ENCODE measurements at places on chromosomes 7 and 10. TPM values are rescaled to one million over a fixed set of nuclear protein-coding genes. Genes with fewer than 3 reads are reported as not detected.

DNA sequence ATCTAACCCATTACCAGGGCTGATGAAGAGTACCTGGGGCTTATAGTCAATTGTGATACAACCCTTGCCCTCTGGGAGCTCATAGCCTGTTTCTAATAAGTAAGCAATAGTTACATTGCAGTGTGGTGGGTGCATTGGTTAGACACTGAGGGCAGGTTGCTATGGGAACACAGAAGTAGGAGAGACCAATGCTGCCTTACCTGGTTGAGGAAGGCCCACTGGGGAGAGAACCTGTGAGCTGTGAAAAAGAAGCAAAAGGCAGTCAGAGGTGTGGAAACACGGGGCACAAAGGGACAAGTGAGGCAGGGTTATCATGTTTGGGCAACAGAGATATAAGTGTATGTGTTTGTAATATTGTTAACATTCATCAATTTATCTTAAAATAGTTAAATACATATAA lies 51.9 kb downstream of the WDFY4 start:
- no peak overlapping the region for H3K27ac ChIP-seq
- H3K27me3 ChIP-seq, result no peaks in the 10 kb centered on the region
- DNase-seq, result no peak
- H3K4me1 ChIP-seq, result no peaks in the 10 kb centered on the region
- no peak overlapping the region for H3K4me3 ChIP-seq

GRCh38 chr10:78909221-78909620 lies 159.5 kb upstream of the ZMIZ1 start:
- no peaks in the 10 kb centered on the region for H3K36me3 ChIP-seq
- no peaks in the 10 kb centered on the region for H3K4me1 ChIP-seq
- no peaks in the 10 kb centered on the region for H3K27me3 ChIP-seq
- no peak overlapping the region for H3K4me3 ChIP-seq

- DNase-seq, result no peak
- peaks cover 14% of the 10 kb centered on the region for H3K27me3 ChIP-seq
- no peak overlapping the region for H3K27ac ChIP-seq
- no peak overlapping the region for H3K4me3 ChIP-seq
- no peaks in the 10 kb centered on the region for H3K36me3 ChIP-seq
Observed at GRCh38 chr7:25246306-25246705, 18.0 kb upstream of the NPVF start.

DNA sequence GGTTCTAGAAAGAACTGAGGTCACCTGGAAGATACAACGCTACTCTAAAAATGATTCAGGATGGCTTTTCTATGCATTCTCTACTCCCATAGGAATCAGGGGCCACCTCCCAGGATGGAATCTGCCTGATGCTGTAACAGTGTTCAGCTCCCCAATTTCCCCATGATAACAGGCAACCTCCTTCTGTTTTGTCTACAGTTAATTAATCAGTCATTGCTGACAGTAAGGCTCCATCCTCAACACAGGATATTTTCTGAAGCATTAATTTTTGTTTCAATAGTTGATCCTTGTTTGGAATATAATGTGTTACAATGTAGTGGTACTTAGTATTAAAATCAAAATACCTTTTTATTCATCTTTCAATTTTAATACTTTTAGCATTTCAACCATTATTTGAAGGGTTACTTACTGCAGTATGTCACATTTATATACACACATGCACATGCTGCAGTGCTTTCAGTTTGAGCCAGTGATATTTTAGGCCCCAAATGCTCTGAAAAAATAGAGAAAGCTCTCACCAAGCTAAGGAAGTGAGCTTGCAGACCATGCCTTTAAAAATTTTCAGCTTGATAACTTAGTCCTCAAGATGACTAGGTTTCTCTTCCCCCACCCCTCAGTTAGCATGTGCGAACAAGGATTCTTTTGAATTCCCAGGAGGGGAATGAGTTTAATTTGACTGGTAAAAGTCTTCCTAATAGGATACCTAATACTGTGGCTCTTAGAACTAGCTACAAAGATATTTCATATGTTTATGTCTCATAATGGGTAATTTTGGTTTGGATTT lies 592 bp upstream of the PIK3CG start:
- peaks cover 64% of the 10 kb centered on the region for H3K4me1 ChIP-seq
- no peak for DNase-seq
- H3K27me3 ChIP-seq, result no peaks in the 10 kb centered on the region
- H3K4me3 ChIP-seq, result peak overlapping the region; percentile 94
- H3K36me3 ChIP-seq, result peaks cover 27% of the 10 kb centered on the region
- H3K27ac ChIP-seq, result peak overlapping the region; percentile 94

DNA sequence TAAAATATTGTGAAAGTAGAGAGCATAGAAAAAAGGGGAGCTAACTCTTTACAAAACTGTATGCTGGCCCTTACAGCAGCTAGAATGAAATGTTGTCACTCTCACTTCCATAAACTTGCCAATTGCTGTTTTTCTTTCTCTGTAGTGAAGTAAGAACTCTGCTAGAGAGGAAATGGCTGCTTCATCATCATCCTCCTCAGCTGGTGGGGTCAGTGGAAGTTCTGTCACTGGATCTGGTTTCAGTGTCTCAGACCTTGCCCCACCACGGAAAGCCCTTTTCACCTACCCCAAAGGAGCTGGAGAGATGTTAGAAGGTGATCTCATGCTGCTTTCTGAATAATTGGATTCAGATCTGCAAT lies 7.6 kb upstream of the ASCC1 start:
- DNase-seq, result no peak
- no peaks in the 10 kb centered on the region for H3K27me3 ChIP-seq
- peak overlapping the region; percentile 91 for H3K27ac ChIP-seq
- H3K4me3 ChIP-seq, result peak overlapping the region; percentile 26
- peaks cover 64% of the 10 kb centered on the region for H3K36me3 ChIP-seq

Gene GOLGA7B
- polyA plus RNA-seq, result 0.35 TPM

DNA sequence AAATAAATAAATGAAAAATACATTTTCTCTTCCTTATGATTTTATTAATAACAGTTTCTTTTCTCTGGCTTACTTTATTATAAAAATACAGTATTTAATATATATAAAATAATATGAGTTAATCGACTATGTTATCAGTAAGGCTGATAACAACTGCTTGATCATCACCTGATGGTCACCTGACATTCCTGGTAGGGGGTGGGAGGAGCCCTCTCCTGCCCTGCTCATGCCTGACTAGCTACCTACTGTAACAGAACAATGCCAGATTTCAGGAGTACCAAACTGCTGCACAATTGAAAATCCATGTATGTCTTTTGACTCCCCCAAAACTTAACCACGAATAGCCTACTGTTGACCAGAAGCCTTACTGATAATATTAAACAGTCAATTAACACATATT lies 1.3 kb upstream of the APBB1IP start:
- H3K27me3 ChIP-seq, result no peaks in the 10 kb centered on the region
- peaks cover 47% of the 10 kb centered on the region for H3K4me1 ChIP-seq
- peaks cover under 1% of the 10 kb centered on the region for H3K36me3 ChIP-seq

DNA sequence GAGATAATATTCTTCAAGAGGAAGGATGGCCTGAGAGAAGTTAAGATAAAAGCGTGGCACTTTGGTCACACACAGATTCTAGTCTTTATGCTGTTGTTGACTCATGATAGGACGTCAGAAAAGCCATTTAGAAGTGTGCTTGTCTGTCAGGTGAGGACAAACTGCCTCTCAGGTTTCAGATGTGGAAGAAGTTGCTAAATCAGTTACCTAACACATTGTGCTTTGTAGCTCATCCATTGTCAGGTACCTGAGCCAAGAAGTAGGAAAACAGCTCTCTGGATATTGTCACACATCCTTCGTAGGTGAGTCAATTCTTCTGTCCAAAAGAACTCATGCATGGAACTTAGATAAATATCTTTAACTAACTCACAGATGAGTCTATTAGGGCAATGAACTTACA lies 49.5 kb upstream of the PHYHIPL start:
- H3K27ac ChIP-seq, result no peak overlapping the region
- DNase-seq, result no peak
- H3K27me3 ChIP-seq, result peaks cover 2% of the 10 kb centered on the region
- no peak overlapping the region for H3K4me3 ChIP-seq
- H3K36me3 ChIP-seq, result no peaks in the 10 kb centered on the region
- H3K4me1 ChIP-seq, result no peaks in the 10 kb centered on the region

GRCh38 chr7:1601956-1602355 lies 32.1 kb upstream of the PSMG3 start:
- no peak for DNase-seq
- peaks cover 1% of the 10 kb centered on the region for H3K4me1 ChIP-seq
- H3K36me3 ChIP-seq, result no peaks in the 10 kb centered on the region
- H3K4me3 ChIP-seq, result no peak overlapping the region
- peaks cover 11% of the 10 kb centered on the region for H3K27me3 ChIP-seq

GRCh38 chr10:13681095-13681494 lies 94.3 kb downstream of the PRPF18 start:
- no peak for DNase-seq
- peaks cover 19% of the 10 kb centered on the region for H3K27me3 ChIP-seq
- no peaks in the 10 kb centered on the region for H3K36me3 ChIP-seq
- H3K27ac ChIP-seq, result no peak overlapping the region
- H3K4me3 ChIP-seq, result no peak overlapping the region

Gene C7orf33
- polyA plus RNA-seq, result not detected

GRCh38 chr10:82943142-82943541 lies 1068.1 kb downstream of the NRG3 start:
- no peak overlapping the region for H3K27ac ChIP-seq
- peaks cover 3% of the 10 kb centered on the region for H3K27me3 ChIP-seq
- H3K4me3 ChIP-seq, result no peak overlapping the region

Gene MKI67
- 0.77 TPM for polyA plus RNA-seq

GRCh38 chr10:61663466-61663865 lies 737 bp downstream of the CABCOCO1 start:
- DNase-seq, result no peak
- no peak overlapping the region for H3K4me3 ChIP-seq
- H3K36me3 ChIP-seq, result no peaks in the 10 kb centered on the region

Gene SCIN
- not detected for polyA plus RNA-seq

GRCh38 chr7:97868788-97869187 lies 3.4 kb downstream of the ASNS start:
- DNase-seq, result no peak
- H3K27ac ChIP-seq, result no peak overlapping the region
- no peak overlapping the region for H3K4me3 ChIP-seq
- no peaks in the 10 kb centered on the region for H3K27me3 ChIP-seq

DNA sequence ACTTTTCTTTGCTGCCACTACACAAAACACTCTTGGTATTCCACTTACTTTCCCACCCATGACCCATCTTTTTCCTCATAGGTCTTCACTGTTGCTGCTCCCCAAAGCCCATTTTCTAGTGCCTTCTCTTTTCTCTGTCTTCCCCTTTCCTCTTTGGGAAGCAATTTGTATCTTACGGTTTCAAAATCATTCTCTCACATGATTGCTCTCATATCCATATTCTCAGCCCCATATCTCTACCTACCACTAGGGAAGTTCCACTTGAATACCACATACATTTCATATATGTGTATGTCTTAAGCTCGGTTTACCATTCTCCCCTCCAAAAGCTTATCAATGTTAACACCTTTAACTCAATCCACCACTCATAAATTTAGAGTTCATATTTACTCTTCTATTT lies 3.2 kb upstream of the UBE2D1 start:
- DNase-seq, result no peak
- peaks cover 11% of the 10 kb centered on the region for H3K4me1 ChIP-seq
- H3K36me3 ChIP-seq, result no peaks in the 10 kb centered on the region
- no peak overlapping the region for H3K4me3 ChIP-seq

- H3K36me3 ChIP-seq, result no peaks in the 10 kb centered on the region
- no peak overlapping the region for H3K27ac ChIP-seq
- no peak for DNase-seq
- peaks cover 2% of the 10 kb centered on the region for H3K27me3 ChIP-seq
- H3K4me3 ChIP-seq, result no peak overlapping the region
- H3K4me1 ChIP-seq, result no peaks in the 10 kb centered on the region
Observed at GRCh38 chr7:8423057-8423456, 10.4 kb upstream of the NXPH1 start.

- peaks cover 46% of the 10 kb centered on the region for H3K4me1 ChIP-seq
- H3K4me3 ChIP-seq, result peak overlapping the region; percentile 77
- DNase-seq, result no peak
Observed at GRCh38 chr10:125158601-125159485, 1.5 kb downstream of the CTBP2 start.

DNA sequence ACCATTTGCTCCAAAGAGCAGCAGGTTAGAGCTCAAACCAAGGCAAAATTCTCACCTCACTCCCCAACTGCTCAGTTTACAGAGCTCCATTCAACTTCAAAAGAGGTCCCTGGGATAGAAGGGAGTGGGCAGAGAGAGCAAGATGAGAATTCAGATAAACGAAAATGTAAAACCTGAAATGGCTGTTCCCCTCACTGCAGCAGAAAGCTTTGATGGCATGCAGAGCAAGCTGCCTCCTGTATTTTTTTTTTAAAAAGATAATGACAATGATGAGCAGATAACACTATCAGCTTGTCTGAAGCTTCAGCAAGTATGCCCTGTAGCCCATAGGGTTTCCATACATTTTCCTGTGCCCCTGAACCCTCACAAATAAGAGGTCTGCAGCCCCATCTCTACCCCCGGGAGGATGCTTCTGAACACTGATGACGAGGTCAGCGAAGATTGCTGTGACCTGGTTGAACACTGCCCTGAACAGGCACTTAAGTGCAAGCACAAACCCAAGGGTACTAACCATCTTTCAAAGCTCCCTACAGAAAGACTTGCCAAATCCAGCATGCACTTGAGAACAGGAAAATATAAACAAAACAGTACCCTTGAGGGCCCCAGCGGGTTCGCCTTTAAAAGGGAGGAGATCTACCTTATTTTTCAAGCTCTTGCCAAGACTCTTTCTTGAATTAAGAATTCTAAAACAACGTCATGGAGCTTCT lies 81.3 kb downstream of the GLI3 start:
- no peak overlapping the region for H3K27ac ChIP-seq
- H3K36me3 ChIP-seq, result no peaks in the 10 kb centered on the region
- no peak overlapping the region for H3K4me3 ChIP-seq
- no peak for DNase-seq

- H3K4me1 ChIP-seq, result peaks cover 3% of the 10 kb centered on the region
Observed at GRCh38 chr7:148503900-148504487, 86.6 kb upstream of the C7orf33 start.

Gene OR9A2
- polyA plus RNA-seq, result not detected

GRCh38 chr10:26491934-26492333 lies 53.8 kb downstream of the APBB1IP start:
- H3K27ac ChIP-seq, result peak overlapping the region; percentile 73
- H3K4me3 ChIP-seq, result no peak overlapping the region
- DNase-seq, result no peak
- peaks cover 57% of the 10 kb centered on the region for H3K36me3 ChIP-seq

DNA sequence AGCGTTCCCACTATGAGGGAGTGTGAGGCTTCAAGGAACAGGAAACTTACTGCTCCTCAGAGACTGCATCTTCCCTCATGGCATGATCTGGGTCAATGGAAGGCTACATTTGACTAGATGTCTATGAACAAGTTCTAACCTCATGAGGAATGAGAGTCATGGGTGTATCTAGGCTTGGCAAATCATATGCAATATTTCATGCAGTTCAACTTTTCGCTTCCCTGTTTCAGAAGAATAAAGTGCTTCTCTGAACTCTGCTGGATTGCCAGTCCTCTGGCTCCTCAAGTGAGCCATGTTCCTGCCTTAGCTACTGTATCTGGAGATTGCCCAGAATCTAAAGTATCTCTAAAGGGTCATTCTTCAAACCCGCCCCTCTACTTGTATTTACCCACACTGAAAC lies 54.3 kb upstream of the SEMA3A start:
- peaks cover under 1% of the 10 kb centered on the region for H3K36me3 ChIP-seq
- H3K4me3 ChIP-seq, result no peak overlapping the region
- no peak overlapping the region for H3K27ac ChIP-seq
- DNase-seq, result no peak
- H3K4me1 ChIP-seq, result no peaks in the 10 kb centered on the region
